Common myeloid progenitor, CD34-positive (primary cell): ENCODE measurements at places on chromosomes 7 and 10.
A peak's percentile ranks its signal among the peaks of the same experiment; 100 is the strongest.

GRCh38 chr10:14543904-14544210, 213.1 kb upstream of the FRMD4A start:
- DNase-seq: no peak

DNA sequence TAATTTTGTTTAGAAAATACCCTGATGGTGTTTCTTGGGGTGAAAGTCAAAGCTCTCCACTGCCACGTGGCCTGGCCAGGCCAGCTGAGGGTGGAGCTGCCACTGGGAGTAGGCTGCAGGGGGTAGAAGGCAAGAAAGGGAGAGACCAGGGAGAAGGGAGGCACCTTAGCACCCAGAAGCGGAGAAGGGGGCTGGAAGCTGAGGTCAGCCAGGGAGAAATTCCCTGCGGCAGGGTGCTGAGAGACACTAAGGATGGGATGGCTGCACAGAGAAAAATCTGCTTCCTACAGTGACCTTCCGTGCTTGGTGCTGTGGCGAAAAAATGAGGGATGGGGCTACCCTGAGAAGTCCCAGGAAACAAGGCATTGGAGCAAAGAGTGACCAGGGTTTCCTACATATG, 143.7 kb downstream of the SLIT1 start:
- no peak for DNase-seq

- DNase-seq: peak; percentile 98
Measured at GRCh38 chr10:79067241-79068202, 1.2 kb upstream of the ZMIZ1 start.

GRCh38 chr7:128266883-128267594, 26.0 kb downstream of the LEP start:
- DNase-seq: no peak

DNA sequence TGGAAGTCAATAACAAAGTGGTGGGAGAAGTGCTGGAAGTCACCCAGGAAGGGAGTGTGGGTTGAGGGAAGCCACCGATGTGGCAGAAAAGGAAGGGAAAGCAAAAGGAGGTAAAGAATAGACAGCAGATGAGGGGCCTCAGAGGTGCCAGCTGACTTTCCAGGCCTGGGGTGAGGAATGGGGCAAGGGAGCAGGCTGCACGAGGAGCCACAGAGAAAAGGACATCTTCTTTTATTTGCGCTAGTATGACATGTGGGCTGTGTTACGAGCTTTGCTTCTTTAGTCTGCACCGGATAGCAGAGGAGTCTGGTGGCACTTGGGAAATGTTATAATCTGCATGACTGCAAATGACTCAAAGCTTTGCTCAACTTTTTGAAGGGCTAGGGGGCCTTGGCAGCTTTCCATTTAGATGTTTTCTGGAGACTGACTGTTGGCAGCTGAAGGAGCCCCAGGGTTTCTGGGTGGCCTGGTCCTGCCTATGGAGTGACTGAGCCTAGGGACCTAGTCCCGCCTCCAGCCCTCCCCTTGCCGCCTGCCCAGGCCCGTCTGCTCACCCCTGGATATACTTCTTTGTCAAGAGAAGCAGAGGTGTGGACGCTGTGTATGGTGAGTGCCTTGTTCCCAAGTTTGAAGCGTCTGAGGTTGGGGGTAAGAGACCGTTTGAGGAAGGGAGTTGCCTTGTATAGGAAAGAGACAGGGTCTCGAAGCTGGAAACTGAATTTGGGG, 5.1 kb downstream of the PRXL2A start:
- no peak for DNase-seq

DNA sequence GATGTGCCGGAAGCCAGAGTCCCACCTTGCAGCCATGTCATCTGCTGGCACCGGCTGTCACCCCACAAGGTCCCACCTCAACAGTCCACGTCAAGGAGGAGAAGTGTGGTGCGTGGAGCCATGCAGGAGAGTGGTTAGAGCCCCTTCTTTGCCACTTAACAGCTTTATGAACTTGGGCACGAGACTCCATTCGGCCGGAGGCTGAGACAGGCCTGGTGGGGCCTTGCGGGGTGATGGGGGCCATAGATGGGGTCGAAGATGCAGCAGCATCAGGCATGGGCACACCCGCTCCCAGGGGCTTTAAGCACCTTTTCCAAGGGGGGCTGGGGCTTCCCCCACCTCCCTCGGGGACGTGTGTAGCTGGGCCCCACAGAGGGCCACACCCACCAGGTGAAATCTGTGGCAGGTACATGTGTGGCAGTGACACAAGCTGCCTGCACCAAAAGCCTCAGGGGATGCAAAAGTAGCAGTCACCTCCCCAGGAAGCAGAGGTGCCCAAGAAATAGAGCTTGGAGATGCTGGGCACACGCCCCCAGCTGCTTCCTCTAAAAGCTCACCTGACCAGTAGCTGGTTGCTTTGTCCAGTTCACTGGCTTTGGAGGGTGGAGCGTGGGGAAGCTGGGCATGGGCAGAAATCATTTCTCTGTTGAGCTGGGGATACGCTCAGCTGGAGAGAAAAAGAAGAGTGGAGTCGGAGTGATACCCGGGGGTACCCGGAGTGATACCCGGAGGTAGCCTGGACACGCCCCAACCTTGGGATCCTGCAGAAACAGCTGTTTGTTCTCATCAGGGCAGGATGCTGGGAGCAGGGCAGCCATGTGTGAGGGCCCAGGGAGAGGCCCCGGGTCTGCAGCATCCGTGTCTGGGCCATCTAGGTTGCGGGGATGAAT, 199.8 kb downstream of the EBF3 start:
- DNase-seq: no peak

GRCh38 chr7:11846361-11846955, 14.5 kb upstream of the THSD7A start:
- DNase-seq: no peak

GRCh38 chr7:48660306-48660870, 264.0 kb upstream of the CDC14C start:
- DNase-seq: no peak

DNA sequence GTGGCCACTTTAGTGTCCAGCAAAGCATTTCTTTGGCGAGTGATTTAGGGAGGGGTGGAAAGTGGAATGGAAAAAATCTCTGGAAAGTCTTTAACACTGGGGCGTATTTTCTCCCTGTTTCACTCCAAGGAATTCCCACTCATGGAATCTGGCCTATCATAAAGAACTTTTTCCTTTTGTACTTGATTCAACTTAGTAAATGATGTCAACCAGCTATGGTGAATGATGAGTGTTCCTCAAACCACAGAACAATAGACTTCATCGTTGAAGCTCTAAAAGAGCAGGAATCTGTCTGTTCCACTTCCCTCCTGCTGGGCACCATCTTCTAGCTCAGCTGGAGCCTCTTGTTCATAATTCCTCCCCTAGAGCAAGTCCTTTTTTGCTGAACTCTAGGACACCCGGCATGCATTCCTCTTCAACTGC, 66.5 kb downstream of the EPDR1 start:
- DNase-seq: no peak

GRCh38 chr10:11539191-11539868, 72.1 kb downstream of the USP6NL start:
- peak; percentile 55 for DNase-seq

GRCh38 chr10:62330213-62330612, 44.0 kb upstream of the ZNF365 start:
- DNase-seq: no peak

DNA sequence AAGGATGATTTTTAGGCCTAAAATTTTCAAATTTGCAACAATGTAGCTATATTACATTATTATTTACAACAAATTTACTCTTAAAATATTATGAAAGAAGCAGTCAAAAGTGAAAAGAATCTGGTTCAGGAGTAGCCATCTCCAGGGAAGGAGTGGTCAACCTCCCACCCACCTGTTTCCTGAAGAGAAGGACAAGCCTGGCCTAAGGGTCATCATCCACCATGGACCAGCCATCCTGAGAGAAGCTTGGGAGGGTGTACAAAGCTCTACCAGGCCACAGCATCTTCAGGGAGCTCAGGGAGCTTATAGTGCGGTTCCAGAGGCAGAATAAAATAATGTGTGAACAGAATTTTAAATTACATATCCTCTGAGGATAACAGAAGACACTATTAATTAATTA, 38.1 kb downstream of the COL1A2 start:
- no peak for DNase-seq

GRCh38 chr7:101201695-101202602, 1.1 kb upstream of the MOGAT3 start:
- no peak for DNase-seq

- DNase-seq: no peak
Measured at GRCh38 chr7:24848878-24849277, 91.6 kb upstream of the GSDME start.

DNA sequence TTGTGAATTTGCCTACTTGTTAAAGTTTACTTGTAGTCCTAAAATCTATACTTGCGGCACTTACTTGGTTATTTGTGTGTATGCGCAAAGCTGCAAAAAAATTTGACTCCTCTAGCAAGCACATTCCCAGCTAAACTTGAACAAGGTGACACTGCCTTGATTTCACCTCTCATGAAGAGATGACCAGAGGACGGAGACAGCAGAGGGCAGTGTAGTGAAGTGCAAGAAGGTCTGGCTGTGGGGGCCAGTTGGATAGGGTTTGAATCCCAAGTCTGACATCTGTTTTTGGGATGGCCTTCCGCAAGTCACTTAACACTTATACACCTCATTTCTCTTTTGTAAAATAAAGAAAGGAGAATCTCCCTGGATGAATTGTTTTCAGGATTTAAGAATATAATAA, 15.7 kb downstream of the SLK start:
- DNase-seq: no peak

DNA sequence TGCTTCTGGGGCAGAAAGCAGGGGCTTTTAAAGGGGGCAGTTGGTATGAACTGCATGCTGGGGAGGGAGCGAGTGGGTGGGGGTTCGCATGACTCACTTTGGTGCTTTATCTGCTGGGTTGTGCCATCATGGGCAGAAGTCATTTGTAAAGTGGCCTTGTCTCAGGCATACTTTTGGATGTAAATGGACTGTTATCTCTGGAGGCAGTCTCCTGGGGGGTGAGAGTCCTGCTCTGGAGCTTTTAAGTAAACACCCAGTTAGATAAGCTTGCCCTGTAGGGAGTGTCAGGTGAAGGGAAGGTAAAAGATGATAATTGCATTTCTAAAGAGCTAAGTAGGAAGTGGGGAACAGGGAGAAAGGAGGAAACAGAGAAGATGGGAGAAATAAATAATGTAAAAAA, 1.6 kb upstream of the GSTO1 start:
- no peak for DNase-seq

DNA sequence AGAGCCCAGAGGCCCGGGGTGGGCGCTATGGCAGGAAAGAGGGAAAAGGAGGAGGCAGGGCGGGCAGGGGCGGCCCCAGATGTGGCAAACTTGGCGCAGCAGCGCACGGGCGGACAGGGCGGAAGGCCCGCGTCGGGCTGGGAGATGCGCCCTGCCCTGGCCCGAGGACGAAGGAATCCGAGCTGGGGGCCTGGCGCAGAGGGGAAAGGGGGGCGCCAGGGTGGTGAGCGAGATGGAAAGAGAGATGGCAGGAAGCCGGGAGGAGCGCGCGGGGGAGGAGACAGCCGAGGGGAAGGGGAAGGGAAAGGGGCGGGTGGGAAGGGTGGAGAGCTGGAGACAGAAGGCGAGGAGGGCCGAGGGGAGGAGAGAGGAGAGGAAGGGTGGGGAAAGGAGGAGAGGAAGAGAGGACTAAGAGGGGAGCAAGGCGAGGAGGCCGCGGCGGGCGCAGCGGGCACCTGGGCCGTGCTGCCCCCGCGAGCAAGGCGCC, at the start of gene MARVELD1:
TSS of gene MARVELD1 (plus strand) at position 392 of the 487 bp plus-strand sequence. CDS start 147 bp downstream, outside the sequence.
- DNase-seq: peak; percentile 39

DNA sequence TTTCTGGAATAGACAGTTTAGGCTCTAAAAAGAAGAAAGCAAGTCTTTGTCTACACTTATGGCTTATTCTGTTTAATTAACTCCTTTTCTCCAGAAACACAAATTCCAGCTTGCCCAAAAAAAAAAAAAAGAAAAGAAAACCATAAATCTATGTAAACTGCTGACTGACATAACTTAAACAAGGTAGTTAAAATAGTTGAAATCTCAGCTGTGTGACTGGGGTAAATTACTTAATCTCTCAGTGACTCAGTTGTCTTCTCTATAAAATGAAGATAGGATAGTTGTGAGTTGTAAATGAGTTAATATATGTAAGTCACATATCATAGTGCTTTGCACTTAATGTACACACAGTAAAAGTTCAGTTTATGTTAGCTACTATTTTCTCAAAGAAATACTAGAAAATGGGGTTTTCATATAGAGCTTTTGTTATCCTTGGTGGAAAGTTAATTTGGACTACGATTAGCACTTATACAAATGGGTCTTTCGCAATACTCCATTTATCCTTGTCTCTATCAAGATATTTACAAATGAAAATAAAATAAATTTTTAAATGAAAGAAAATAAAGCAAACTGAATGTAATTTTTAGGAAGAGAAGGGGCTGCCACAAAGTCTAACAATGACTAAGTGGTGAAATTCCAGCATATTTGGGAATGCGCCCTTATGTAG, 200.9 kb downstream of the MBL2 start:
- DNase-seq: no peak

DNA sequence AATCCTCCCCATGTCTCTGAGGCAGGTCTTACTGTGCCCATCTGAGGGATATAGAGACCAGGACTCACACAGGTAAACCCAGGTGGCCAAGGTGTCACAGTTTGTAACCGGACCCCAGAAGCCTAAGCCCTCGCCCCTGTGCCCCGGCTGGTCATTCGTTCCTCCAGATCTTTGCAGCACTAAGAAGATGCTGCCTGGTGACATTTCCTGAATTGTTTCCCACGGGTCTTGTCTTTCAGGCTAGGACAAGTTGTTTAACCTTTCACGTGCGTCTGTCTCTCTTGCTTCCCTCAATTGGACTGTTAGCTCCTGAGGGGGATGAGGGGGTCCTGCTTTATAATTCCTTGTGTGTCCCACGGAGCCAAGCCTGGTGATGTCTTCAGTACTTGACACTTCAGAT, 158.0 kb downstream of the KCNMA1 start:
- no peak for DNase-seq

- no peak for DNase-seq
Measured at GRCh38 chr10:48819783-48820182, 119.9 kb downstream of the LRRC18 start.

- DNase-seq: no peak
Measured at GRCh38 chr10:126867567-126868365, 37.5 kb upstream of the DOCK1 start.

DNA sequence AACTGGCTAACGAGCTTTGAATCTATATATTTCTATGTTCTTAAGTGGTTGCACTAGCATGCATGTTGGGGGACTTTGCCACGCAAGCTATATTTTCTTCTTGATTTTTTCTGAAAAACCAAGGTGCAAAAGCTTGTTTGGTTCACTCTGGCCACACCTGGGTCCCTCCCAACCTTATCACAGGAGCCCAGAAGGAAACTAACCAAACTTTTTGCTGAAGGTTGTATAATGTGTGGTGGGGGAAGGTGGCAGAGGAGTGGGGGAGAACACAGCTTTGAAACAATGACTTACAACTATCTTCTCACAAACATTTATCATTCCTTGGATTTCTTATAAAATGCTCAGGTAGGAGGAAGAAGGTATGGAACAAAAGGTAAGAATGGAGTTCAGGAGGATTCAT, 75.3 kb downstream of the TMEM168 start:
- no peak for DNase-seq

- peak; percentile 63 for DNase-seq
Measured at GRCh38 chr10:103692436-103692951, 162.9 kb downstream of the SH3PXD2A start.

- no peak for DNase-seq
Measured at GRCh38 chr10:29127037-29127700, 161.7 kb upstream of the LYZL1 start.

- no peak for DNase-seq
Measured at GRCh38 chr10:130054021-130054420, 56.6 kb downstream of the C10orf143 start.

- no peak for DNase-seq
Measured at GRCh38 chr10:3955493-3955892, 170.5 kb upstream of the KLF6 start.
